ENCODE measurements at places on chromosomes 11 and 22. TPM values are rescaled to one million over a fixed set of nuclear protein-coding genes. Genes with fewer than 3 reads are reported as not detected.

DNA sequence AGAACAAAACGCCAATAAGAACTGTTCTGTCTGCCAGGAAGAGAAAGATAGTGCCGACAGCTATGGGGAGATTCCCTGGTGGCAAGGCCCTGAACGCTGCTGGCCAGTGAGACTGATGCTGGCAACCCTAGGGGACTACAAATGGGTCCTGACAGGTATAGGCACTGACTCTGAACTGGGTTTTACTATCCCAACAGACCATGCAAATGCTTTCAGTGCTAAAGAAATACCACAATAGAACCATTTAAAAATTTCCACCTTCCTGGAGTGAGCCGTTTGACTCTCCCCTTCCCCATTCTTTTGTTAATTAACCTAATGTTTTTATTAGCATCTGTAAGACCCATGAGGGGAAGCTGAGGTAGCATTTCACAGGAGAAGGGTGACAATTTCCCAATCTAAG lies 25.7 kb downstream of the USP28 start:
- no peak for DNase-seq

DNA sequence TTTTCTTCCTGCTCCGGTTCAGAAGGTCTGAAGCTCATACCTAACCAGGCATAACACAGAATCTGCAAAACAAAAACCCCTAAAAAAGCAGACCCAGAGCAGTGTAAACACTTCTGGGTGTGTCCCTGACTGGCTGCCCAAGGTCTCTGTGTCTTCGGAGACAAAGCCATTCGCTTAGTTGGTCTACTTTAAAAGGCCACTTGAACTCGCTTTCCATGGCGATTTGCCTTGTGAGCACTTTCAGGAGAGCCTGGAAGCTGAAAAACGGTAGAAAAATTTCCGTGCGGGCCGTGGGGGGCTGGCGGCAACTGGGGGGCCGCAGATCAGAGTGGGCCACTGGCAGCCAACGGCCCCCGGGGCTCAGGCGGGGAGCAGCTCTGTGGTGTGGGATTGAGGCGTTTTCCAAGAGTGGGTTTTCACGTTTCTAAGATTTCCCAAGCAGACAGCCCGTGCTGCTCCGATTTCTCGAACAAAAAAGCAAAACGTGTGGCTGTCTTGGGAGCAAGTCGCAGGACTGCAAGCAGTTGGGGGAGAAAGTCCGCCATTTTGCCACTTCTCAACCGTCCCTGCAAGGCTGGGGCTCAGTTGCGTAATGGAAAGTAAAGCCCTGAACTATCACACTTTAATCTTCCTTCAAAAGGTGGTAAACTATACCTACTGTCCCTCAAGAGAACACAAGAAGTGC lies 661 bp upstream of the MALAT1 start:
- no peak for DNase-seq

- DNase-seq, result no peak
Measured at GRCh38 chr22:38075105-38075825, 8.7 kb downstream of the SLC16A8 start.

GRCh38 chr22:50061824-50062355 lies 3.8 kb upstream of the TTLL8 start:
- no peak for DNase-seq

GRCh38 chr22:47369020-47369419 lies 606.6 kb downstream of the TBC1D22A start:
- DNase-seq, result no peak

DNA sequence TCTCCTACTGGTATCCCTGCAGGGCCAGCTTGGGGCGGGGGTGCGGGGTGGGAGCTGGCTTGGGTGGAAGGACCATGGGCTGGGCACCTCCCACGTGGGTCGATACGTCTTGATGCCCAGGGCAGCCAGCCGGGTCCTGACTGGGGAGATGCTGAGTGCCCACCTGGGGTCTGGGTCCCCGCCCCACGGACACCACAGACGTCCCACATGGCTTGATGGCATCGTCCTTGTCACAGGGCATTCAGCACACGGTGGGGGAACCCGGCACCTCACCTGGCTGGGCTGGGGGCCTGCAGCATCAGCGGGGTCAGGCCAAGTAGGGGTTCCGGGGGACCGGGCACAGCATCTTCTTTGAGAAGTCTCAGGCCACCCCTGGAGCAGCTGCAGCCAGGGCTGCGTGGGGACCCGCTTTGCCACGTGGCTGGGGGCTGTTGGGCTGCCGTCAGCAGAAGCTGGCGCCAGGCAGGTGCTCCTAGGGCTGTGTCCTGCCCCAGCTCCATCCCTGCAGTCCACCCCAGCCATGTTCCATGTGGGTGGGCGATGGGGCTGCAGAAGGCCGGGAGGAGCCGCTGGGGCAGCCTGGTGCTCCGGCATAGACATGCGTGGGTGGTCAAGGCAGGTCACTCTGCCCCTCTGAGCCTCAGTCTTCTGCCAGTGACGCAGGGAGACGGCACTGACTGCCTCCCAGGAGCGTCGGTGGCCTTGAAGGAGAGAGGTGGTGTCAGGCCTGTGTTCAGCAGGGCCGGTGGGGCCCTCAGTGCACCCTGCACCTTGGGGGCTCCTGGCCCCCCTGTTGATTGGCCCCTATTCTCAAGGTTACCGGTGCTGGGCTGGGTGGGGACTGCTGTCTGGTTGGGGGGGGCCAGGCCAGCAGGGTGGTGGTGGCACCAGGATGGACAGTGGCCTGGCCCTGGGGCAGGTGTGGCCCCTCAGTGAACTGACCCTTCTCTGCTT lies 8.4 kb downstream of the SELENOO start:
- no peak for DNase-seq

GRCh38 chr11:117868815-117869561 lies 7.5 kb downstream of the FXYD6 start:
- DNase-seq, result no peak

- DNase-seq, result peak; percentile 99
Measured at GRCh38 chr11:13276832-13277767, 490 bp upstream of the BMAL1 start.

DNA sequence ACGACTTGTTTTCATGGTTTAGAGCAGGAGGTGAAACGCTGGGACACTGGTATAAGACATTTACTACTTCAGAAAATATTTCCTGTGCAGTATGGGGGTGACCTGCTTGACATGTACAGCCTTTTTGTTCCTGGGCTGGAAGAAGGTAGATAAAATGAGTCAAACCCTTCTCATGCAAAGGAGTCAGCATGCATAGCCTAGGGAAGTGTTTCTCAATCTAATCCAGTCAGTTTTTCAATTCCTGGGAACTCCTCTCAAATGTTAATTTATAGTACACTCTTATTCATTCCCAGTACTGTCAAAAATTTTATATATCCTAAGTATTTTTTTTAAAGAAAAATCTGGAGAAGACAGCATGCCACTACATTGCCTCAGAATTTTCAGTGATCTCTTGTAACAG lies 154.7 kb upstream of the GUCY1A2 start:
- DNase-seq, result no peak

DNA sequence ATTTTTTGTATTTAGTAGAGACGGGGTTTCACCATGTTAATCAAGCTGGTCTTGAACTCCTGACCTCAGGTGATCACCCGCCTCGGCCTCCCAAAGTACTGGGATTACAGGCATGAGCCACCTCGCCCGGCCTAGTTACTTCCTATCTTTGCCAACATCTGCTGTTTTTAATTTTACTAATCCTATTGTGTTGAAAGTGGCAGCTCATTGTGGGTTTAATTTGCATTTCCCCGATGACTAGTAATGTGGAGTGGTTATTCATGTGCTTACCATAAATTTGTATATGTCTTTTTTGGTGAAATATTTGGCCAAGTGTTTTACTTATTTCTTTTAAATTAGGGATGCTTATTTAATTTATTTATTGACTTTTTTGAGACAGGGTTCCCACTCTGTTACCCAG lies 74.2 kb upstream of the SLC25A18 start:
- no peak for DNase-seq

- DNase-seq, result no peak
Measured at GRCh38 chr11:32510039-32510438, 73.6 kb upstream of the EIF3M start.

GRCh38 chr11:12727563-12728211 lies 53.5 kb downstream of the TEAD1 start:
- no peak for DNase-seq

- no peak for DNase-seq
Measured at GRCh38 chr11:2813141-2813908, 72.2 kb downstream of the CDKN1C start.

DNA sequence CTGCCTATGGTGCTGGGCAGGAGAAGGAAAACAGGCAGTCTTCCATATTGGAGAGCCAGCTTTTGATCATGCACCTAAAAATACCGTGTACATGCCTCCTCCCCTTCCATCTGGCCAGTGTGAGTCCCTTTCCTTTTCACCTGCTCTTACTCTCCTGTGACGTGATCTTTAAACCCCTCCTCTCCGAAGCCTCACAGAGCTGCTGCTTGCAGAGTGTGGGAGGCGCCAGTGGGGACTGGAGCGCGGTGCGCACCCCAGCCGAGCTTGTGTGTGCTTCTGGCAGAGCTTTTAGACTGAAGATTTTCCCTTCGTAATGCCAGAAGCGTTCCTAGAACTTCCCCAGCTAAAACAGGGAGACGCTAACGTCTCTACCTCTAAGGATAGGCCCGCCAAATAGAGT lies 29.8 kb downstream of the MUC6 start:
- DNase-seq, result no peak

DNA sequence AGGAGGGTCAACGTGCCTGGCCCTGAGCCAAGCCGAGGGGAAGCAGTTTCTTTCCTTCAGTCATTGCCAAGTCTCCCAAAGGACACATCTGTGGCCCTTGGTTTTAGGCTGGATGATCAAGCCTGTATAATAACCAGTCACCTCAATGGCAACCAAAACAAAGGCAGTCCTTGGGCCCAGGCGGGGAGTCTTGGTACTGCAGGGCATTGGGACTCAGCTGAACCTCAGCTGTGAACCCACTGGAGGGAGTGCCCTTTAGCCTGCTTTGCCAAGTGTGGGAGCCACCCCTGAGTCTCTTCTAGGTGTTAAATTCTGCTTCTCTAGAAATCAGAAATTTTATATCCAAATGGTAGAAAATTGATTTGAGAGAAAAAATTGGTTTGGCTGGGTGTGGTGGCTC lies 36.9 kb downstream of the CPT1A start:
- DNase-seq, result no peak

GRCh38 chr11:131351848-131352247 lies 18.6 kb upstream of the NTM start:
- no peak for DNase-seq

- DNase-seq, result no peak
Measured at GRCh38 chr22:50218153-50218995, 17.6 kb downstream of the SELENOO start.

GRCh38 chr11:66344550-66345315 lies at the start of gene BRMS1:
BRMS1 (minus strand) TSS chr11:66345104; CDS start chr11:66342234, 2,870 bp downstream.
- DNase-seq, result peak; percentile 97

- DNase-seq, result peak; percentile 58
Measured at GRCh38 chr11:75280227-75280701, 39.7 kb downstream of the TPBGL start.

- DNase-seq, result no peak
Measured at GRCh38 chr11:73415854-73416615, 39.8 kb downstream of the RELT start.

DNA sequence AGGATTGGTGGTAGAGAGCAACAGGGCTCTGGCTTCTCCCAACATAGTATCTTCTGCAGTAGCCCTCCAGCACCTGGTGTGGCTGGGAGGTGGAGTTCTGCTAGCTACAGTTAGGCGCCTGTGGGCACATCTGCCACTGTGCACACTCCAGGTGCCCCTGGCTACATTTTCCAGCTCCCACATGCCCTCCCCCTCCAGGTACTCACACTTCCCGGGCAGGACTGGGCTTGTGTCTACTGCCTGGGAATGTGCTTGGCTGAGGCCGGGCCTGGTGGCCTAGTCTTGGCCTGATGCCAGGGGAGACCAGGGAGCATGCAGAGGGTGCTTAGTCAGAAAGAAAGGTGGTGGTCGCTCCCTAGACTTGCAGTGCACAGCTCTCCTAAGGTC lies 15.8 kb downstream of the PHLDB1 start:
- DNase-seq, result peak; percentile 81

DNA sequence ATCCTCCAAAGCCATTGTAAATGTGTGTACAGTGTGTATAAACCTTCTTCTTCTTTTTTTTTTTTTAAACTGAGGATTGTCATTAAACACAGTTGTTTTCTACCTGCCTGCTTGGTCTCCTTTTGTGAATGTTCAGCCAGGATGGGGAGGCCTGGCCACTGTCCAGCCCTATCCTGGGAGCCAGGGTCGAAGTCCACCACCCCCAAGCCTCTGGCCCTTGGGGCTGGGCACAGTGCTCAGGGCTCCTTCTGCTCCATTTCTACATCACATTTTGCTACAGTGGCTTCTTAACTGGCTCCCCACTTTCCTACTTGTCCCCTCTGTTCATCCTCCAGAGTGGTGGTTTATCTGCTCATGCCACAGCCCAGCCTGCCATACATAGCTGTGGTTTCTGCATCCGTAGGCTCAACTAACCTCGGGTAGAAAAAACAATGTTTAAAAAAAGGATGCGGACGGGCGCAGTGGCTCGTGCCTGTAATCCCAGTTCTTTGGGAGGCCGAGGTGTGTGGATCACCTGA lies 2.5 kb upstream of the SMARCB1 start:
- DNase-seq, result no peak

DNA sequence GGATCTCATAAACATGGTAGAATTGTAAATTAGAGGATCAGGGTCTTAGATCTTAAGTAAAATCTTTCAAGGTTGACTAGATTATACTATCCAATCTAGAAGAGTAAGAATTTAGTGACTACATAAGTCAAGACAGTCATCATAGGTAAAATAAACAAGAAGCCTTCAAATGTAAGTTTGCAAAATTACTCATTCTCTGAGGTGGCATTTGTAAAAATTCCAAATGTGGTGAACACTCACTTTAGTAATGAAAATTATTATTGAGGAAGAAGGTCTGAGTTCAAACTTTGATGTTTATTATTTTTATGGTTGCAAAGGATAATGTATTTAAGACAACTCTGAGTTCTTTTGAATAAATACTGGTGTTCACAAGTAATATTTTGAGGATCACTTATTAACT lies 4.6 kb downstream of the HYLS1 start:
- DNase-seq, result no peak

AHNAK gene
- total RNA-seq, result 110 TPM

APOBEC3B gene
- 4.5 TPM for total RNA-seq

NCR3LG1 gene
- 0.17 TPM for total RNA-seq

SH3BP1 gene
- not detected for total RNA-seq

SMIM35 gene
- total RNA-seq, result not detected

MYO7A gene
- not detected for total RNA-seq

TPBGL gene
- total RNA-seq, result not detected

TRIM6 gene
- 2.5 TPM for total RNA-seq

IRAG1 gene
- total RNA-seq, result not detected

RIMBP3C gene
- 0.49 TPM for total RNA-seq

FBLN1 gene
- 91.9 TPM for total RNA-seq

AQP11 gene
- not detected for total RNA-seq

BACE1 gene
- total RNA-seq, result 9.1 TPM

BTG4 gene
- not detected for total RNA-seq

Data from MG63 (cell line).